ENCODE measurements at places on chromosomes 7 and 10. TPM values are rescaled to one million over a fixed set of nuclear protein-coding genes. Genes with fewer than 3 reads are reported as not detected.

DNA sequence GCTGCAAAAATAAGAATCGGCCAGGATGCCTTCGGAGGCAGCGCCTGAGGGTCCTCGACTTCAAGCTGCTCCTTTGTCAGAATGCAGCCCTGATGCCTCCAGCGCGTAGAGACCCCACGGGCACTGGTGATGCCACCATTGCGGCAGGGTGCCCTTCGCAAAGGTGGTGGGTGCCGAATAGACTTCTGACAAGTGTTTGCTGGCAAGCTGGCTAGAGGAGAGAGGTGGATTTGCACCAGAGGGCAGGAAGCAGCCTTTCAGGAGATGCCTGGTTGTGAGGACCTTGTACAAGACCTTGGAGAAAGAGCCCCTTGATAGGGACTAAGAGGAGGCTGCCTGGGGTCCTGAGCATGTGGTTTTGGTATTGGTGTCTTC lies 103.2 kb upstream of the PPIF start:
- DNase-seq, result no peak

DNA sequence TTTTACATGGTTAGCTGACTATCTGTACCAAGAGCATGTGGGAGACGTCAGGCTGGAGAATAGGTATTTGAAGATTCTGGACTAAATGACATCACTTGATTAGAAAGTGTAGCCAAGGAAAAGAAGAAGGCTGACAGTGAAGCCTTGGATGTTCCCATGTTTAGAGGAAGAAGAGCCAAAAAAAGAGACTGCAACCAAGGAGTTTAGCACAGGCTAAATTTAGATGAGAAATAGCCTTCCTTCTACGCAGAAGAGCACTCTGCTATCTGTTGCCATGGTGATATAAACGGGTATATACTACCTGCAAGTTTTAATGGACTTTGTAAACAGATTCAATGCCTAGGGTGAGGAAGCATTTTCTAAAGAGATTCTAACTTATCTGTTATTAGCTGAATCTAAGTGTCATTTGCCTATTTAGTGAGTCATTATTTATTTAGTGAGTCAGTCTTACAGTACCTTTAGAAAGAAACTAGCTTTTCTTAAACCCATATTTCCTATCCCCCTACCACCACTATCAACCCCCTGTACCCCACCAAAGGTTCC lies 69.8 kb downstream of the CDK6 start:
- DNase-seq, result no peak

GRCh38 chr10:112959207-112959838 lies 9.3 kb downstream of the TCF7L2 start:
- DNase-seq, result no peak

- DNase-seq, result no peak
Observed at GRCh38 chr7:107842213-107842612, 39.2 kb upstream of the SLC26A3 start.

DNA sequence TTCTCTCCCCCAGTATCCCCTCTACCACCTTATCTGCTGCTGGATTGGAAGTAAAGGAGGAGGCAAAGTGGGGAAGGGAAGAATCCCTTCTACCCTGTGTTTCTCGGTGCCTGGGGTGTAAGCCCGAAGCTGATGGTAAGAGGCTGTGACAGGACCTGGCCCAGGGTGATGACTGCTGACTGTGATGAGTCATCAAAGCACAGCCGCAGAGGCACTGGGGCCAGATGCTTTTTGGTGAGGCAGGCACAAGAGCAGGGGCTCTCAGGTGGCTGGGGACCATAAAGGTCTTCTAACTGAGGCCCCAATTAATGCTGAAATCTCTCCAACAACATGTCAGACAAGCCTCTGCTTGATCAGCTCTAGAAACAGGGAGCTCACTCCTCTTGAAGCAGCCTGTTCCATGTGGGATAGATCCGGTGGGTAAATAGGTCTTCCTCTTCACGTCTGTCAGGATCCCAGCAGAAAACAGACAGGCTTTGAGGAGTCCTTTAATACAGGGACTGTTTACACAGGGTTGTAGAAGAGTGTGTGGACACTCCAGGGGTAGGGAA lies 86.1 kb upstream of the PCBD1 start:
- no peak for DNase-seq

DNA sequence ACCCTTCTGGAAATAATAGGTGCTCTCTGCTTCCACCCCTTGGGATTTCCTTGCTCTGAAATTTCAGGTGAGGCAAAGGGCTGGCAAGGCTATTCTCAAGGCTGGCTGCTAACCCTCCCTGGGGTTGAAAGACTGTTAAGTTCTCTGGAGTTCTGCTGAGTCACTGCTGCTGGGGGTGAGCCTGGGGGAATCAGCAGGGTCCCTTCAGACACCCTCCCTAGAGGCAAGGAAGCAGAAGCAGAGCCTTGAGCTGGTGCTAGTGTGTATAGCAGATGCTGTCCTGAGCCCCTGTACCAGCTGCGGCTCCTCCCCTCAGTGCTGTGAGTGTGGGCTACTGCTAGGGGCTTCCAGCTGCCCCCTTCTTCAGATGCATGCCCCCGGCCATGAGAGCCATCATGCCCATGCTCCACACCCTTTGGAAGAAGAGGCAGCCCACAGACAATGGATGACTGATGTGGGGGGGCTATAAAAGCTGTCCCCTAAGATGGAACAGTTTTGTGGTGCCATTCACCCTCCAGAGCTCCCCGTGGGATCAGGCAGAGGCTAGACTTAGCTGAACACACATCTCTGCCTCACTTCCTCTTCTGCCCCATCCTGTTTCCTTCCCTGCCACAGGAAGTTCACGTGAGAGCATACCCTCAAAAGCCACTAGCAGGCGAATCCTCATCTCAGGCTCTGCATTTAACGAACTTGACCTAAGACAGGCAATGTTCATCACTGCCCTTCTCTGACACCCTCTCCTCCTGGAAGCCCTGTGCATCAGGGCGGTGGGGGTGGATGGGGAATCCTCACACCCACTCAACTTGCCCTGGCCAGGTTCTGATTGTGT lies 91.8 kb downstream of the SH3PXD2A start:
- no peak for DNase-seq

GRCh38 chr10:30816820-30817171 lies 187.2 kb upstream of the LYZL2 start:
- no peak for DNase-seq

DNA sequence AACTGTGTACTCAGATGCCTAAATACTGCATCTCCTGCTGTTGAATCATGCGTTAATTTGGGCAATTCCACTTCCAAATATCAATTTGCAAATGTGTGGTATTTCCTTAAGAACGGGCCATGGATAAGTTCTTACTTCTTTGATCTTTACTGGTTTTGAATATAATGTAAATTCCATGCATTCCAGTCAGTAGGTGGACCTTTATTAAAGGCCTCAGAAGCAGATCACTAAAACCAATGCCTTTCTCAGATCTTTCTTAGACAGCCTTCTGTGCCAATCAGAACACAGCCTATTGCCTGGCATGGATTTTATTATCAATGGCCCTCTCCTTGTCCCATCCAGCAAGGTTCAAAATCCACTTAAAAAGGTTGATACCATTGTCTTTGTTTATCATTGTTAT lies 21.5 kb upstream of the POM121L12 start:
- no peak for DNase-seq

Gene NSUN6
- total RNA-seq, result 5.8 TPM

Gene HOXA11
- total RNA-seq, result not detected

Gene GATAD1
- 9.2 TPM for total RNA-seq

- DNase-seq, result no peak
Observed at GRCh38 chr10:119498889-119499676, 43.4 kb downstream of the RGS10 start.

Gene TBXAS1
- total RNA-seq, result 23.8 TPM

Gene SPDYE2B
- not detected for total RNA-seq

Gene COL26A1
- total RNA-seq, result not detected

DNA sequence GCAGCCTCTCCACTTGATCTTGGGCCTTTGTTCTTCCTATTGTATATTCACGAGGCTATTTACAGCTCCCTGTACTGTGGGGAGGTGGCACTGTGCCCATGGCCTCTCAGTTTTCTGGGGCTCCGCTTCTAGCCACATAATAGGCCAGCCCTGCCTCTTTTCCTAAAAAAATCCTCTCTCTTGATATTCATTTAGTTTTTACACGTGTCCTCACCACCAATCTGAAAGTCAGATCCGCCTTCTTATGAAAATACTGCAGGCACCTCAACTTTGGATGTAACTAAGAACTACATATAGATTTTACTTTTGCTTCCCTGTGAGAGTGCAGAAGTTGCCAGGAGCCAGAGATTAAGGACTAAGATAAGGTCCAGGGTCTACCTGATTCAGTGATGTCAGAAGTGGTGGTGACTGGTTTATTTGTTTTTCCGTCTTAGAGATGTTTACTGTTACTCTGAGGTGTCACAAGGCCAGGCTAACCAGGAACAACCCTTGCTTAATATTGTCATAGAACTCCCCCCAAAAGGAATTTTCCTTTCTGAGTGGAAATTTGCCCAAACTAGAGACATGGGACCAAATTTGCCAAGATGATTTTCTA lies 7.8 kb downstream of the BAMBI start:
- DNase-seq, result no peak

Gene IGF2BP3
- 7.8 TPM for total RNA-seq

DNA sequence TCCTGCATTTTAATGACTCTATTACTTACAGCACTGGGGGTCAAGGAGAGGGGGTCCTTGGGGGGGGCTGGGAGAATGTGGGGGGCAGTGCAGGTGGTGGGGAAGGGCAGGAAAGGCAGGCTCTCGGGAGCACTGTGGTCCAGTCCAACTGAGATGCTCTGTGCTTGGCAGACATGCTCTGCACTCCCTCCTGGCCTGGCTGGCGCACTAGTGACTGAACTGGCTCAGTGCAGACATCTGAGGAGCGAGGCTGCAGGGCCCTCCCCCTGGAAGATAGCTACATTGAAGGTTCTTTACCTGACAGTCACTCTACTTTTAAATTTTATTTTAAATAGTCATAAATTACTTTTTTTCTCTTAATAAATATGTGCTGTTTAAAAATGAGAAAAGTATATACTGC lies 105.7 kb downstream of the NEURL1 start:
- DNase-seq, result no peak

GRCh38 chr10:17671307-17671706 lies 27.4 kb downstream of the STAM start:
- no peak for DNase-seq

- no peak for DNase-seq
Observed at GRCh38 chr10:124282326-124282725, 136.4 kb downstream of the OAT start.

- DNase-seq, result no peak
Observed at GRCh38 chr10:108612485-108612884, 1310.8 kb downstream of the XPNPEP1 start.

Gene CHAT
- not detected for total RNA-seq

DNA sequence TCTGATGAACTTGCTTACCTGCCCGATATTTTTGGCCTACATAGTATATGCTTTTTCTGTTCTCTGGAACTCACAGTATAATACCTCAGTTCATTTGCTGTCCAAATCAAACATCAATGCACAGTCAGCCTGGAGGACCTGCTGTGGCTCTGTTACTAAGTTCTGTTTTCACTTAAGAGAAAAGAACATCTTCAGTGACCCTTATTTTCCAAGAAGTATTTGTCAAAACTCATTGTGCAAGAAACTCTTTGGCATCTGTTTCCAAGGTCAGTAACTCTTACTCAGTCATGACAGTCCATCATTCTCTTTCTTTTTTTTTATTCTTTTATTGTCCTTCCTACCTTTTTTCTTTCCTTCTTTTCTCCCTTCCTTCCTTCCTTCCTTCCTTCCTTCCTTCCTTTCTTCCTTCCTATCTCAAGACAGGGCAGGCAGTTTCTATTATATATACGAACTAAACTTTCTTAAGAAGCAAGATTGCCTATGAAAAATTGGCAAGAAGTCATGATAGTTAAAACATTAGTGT lies 37.8 kb upstream of the SEM1 start:
- no peak for DNase-seq

- DNase-seq, result no peak
Observed at GRCh38 chr10:28008054-28008453, 9.2 kb upstream of the ODAD2 start.

- DNase-seq, result no peak
Observed at GRCh38 chr7:2247141-2247995, 5.3 kb downstream of the NUDT1 start.

- no peak for DNase-seq
Observed at GRCh38 chr10:92972066-92972870, 88.3 kb upstream of the CYP26C1 start.

GRCh38 chr10:71178880-71179279 lies 33.5 kb upstream of the UNC5B start:
- DNase-seq, result no peak

- no peak for DNase-seq
Observed at GRCh38 chr7:152485826-152486225, 50.0 kb upstream of the KMT2C start.

DNA sequence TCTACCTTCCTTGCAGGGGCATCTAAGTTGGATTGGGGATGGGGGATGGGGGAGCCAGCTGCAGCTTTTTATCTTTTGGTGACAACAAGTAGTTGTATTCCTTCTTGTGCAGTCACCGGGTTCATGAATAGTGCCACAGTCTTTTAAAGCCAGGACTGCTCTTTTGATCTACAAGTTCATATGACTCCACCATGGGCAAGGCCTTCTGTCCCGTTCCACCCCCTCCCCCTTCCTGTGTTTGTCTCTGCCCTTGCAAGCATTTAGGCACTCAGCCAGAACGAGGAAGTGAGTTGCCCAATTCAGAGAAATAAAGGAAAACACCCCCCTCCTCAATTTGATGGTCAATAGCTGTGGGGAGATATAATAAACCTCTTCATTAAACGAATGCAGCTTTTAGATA lies 44.8 kb upstream of the EGR2 start:
- no peak for DNase-seq

Gene GRID2IP
- not detected for total RNA-seq

DNA sequence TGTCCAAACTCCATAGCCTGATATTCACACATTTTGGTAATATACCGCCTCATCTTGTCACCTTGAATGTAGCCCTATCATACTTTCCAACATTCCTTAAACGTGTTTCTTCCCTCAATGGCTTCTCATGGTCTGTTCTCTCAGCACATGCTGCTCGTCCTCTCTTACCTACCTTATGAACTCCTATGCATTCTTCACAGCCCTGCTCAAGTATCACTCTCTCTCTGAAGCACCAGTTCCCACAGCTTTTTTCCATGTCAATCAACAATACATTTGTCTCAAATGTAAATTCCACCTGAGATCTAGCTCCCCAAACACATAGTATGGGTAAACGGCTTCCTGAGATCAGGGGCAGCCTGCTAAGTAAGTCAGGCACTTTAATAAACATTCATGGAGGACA lies 85.2 kb upstream of the ZMIZ1 start:
- no peak for DNase-seq
